ENCODE measurements at places on chromosomes 13 and 19.

GRCh38 chr19:30492586-30493270 is 120.5 kb downstream of the ZNF536 start:
- DNase-seq, result no peak

DNA sequence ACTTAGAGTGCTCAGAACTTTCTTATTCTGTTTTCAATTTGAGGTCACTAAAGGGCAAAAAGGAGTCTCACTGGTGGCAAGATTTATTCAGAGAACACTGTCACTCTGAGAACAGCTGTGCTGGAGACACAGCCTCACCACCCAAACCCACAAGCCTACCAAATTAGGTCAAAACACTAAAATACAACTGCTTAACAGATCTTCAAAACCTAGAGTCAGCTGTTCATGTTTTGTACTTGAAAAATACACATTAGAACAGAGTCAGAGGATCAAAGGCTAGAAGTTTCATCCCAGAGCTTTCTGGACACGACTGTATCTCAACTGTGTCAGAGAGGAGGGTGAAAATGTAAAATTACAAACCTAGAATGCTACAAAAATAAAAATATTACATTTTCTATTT is 89.3 kb downstream of the MIPEP start:
- DNase-seq, result no peak

- DNase-seq, result no peak
Measured at GRCh38 chr13:32548837-32549236, 10.2 kb upstream of the N4BP2L2 start.

- no peak for DNase-seq
Measured at GRCh38 chr19:46378268-46378667, 31.4 kb downstream of the PPP5C start.

DNA sequence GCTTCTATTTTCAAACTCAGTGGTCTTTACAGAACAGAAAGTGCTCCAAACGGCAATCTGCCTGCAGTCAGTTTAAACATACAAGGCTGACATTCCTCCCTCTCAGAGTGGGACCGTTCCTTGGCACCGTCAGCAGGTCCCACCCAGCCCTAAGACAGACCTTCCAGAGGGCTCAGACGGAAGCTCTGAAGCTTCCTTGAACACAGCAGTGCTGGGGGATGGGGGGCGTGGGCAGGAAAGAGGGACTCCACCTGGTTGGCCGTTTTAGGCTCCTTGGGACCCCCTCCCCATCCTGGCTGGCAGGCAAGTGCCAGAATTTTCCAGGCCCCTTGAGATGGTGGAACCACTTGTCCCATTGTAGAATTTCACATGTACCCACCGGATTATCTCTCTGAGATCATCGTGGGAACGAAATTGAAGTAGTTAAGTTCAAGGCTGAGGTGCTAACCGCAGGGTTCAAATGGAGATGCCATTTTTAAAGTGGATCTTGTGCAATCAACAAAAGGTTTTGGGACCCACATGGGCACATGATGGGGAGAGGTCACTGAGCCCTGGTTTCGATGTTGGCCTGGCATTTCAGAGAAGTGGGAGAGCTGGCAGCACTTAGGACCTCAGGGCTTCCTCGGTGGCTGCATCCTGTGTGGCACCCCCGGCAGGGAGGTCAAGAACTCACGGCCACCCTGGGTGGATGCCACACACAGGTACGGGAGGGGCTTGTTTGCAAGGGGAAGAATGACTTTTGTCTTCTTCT is 46.2 kb downstream of the KLF2 start:
- DNase-seq, result no peak

DNA sequence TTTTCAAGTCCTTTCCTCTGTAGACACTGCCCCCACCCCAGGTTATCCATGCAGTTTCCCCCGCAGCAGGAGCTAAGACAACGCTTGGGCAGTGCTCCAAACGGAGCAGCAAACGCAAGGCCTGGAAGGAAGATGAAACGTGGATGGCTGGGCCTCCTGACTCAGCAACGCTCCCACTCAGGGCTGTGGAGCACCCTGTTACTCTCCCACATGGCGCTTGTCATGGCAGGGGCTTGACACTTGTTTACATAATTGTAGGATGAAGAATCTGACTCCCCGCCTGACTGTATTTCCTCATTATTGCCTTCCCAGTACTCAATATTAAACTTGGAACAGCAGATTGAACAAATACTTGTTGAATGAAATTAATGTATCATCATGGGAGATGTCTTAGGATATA is 799 bp upstream of the C1QTNF9B start:
- DNase-seq, result no peak

DNA sequence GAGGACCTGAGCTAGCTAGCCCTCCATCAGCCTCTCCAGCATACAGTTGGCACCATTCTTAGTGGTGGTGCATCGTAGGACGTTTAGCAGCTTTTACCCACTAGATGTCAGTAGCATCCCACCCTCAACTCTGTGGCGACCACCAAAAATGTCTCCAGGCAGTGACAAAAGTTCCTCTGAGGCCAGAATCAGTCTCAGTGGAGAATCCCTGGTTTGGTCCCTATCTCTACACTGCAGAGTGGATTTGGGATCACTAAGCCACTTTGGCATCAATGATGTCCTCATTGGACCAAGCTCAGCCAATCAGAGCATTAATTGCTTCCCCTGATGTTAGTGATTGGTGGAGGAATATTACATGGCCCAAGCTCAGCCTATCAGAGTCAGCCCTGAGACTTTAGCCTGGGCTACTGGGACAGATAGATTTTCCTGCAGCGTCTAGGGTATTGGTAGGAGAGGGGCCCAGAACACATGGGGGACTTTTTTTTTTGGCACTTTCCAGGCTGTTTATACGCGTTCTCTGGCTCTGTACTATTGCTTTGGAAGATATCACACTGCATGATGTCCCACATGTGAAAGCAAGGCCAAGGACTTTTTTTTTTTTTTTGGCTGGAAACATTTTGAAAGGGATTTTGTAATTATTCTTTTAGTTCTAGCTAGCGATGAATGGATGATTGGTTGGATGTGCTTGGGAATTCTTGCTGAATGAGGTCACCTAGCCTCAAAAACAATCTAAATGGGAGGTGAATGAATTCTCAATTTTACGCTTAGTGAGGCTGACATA is 7.0 kb downstream of the TMEM221 start:
- no peak for DNase-seq

DNA sequence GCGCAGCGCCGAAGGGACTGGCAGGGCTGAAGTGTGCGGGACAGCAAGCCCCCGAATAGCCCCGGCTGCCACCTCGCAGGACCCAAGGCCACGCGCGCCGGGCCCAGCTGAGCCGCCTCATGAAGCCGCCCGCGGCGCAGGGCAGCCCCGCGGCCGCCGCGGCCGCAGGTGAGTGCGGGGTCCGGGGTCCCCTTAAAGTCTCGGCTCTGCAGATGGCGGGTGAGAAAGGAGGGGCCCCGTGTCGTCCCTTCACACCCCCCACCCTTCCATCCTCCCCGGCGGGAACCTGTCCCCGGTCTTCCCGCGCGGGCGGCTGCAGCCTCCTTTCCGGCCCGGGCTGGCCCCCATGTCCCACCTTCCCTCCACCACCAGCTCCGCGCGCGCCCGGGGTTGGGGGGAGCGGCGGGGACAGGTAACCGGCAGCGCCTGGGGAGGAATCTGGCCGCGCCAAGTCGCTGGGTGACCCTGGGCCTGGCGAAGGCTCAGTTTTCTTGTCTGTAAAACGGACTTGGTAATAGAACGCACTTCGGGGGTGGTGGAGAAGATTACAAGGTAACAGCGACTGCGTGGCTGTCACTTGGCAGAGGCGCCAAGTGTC is 338 bp downstream of the RGCC start:
- DNase-seq, result no peak

GRCh38 chr13:39641645-39642044 is 13.8 kb upstream of the COG6 start:
- DNase-seq, result no peak

DNA sequence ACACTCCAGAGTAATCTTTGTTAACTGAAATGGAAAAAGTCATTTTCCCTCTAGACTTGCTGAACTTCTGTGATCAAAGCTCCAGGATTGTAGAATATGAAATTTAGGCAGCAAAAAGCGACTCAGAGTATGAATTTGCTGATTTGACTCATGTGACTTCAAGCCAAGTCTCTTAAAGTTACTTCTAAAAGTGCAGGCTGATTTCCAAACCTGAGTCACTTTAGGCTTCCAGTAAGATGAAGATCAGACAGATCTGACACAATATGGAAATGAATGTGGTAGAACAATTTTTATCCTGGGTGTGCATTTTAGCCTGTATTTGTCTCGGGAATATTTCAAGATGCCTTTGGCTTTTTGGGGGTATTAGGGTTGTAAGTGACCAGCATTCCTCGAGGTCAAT is 151.0 kb upstream of the TMTC4 start:
- no peak for DNase-seq

- DNase-seq, result no peak
Measured at GRCh38 chr13:113507505-113508345, 17.2 kb upstream of the DCUN1D2 start.

DNA sequence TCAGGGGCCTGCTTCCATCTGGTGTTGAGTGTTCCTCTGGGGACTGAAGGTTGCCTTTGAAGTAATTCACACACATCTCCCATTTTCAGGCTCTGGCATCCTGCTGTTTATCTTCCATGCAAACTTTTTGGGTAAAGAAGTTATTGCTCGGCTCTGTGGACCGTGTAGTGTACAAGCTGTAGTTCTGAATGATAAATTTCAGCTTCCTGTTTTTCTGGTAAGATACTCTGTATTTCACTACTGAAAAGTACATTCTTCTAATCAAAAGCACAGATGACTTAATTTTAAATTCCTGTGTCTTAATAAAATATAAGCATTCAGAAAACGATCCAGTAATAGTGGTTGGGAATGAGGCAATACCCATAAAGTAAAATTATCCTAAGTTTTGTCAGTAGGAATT is 36.7 kb downstream of the MPHOSPH8 start:
- no peak for DNase-seq

- DNase-seq, result no peak
Measured at GRCh38 chr19:5799247-5800241, 5.3 kb upstream of the NRTN start.

DNA sequence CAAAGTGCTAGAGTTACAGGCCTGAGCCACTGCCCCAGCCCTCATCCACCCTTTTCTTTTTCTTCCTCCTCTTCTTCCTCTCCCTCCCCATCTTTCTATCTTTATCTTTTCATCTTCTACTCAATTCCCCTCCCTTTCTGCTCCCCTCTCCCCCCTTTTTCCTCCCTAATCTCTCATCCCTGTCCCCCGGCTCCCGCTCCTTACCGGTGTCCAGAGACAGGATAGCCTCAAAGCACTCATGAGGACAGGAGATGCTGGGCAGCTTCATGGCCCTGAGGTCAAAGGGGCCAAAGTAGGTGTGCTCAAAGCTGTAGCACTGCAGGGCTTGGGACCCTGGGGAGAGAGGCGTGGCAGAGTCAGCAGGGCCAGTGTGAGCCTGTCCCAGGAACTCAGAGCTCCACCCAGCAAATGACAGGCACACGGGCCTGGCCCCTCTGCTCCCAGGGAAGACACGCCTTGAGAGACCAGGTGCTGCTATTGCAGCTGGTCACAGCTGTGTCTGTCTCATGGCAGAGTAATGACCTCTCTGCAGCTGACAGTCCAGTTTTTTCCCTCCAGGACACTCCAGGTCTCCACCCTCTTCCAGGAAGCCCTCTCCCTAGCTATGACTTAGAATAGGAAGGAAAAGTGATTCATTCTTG is 2.6 kb downstream of the LYPD5 start:
- no peak for DNase-seq

DNA sequence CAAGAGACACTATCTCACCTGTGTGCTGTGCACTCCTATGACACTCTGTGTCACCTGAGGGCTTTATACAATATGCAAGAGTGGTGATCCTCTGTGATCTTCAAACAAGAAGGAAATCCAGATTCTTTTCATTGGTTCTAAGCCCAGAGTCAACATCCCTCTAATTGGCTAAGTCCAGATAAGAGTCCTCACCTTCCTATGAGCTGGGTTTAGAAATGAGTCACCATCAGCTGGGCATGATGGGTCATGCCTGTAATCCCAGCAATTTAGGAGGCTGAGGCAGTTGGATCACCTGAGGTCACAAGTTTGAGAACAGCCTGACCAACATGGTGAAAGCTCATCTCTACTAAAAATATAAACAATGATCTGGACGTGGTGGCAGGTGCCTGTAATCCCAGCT is 144.4 kb downstream of the ZNF675 start:
- DNase-seq, result no peak

DNA sequence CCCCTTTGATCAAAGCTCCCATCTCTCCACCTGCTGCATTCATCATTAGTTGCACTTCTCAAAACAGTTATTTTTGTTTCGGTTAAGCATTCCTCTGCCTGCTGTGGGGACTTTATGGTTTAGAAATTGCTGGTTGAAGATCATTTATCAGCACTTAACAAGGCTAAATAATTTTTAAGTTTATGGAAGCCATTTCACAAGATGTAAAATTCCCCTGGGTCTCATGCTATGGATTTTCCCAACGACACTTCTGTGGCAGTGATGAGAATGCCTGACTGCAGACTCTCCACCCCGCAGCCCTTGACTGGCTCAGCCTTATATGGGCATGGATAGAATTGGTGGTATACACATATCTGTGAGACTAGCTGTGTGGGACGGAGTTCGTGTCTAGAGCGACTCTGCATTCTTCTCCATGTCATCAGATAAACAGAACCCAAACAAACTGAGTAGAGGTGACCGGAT is 52.8 kb downstream of the COL4A2 start:
- no peak for DNase-seq

DNA sequence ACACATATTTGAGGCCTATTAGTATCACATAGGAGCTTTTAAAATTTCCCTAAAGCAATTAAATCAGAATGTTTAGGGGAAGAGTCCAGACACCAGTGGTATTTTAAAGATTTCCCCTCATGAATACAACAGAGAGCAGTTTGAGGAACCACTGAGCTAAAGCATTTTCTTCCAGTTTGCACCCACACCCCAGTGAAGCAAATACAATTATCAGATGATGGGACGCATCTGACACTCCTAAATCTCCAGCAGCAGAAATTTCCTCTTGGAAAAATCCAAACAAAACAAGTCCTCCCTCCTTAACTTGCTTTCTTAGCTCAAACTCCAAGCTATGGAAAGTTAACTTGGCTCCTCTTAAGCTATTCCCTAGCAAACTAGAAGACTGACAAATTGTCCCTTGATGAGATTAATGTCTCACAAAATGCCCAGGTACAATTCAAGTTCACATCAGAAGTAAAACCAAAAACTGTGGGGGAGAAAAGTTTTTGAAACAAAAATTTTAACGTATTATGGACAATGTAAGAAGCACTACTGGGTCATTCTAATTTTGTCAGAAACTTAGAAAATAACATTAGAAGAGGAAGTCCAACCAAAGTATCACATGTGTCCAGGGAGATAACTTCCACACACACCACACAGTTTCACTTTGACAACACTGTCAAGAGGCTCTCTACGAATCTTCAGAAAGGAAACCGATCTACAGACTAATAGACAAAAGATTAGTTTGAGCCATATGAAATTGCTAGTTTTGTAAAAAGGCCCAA is 74.1 kb downstream of the ABCC4 start:
- no peak for DNase-seq

DNA sequence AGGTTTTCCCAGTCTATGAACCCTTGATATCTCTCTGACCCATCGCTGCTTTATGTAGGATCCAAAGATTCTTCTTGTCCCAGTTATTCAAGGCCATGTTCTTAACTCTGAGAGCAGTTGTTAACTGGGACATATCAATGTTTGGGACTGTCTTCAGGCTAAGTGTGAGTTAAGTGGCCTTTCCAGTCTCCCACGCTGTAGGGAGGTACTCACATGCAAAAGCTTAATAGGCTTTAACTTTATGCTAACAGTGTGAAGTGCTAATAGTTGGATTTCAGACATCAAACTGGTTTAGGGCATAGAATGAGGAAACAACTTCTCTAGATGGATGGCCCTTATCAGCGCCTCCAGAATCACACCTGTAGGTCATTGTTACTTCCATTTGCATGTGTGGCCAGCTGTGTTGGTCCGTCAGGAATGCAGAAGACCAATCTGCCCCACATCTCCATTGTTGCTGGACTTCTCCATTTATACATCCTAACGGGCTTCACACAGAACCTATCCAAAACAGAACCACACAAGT is 104.7 kb upstream of the MBNL2 start:
- DNase-seq, result no peak
